ENCODE measurements at places on chromosomes 3 and 15.

DNA sequence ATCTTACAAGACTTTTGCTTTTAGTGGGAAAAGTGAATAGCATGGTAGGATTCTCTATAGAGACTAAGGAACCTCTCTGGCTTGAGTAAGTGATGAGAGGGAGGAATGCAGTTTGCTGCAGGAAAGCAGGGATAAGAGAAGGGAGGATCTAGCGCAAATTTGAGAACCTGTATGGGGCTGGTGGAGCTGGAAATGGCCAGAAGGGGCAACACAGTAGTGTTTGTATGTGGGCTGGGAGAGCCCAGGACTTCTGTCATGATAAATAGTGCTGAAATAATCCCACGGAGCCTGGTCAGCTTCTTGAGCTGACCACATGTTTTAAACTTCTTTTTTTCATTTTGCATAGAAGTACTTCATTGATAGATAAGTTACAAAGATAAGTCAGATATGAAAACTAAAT is 11.2 kb upstream of the SHC4 start:
- DNase-seq, result no peak

GRCh38 chr3:188185717-188186251 is 31.8 kb downstream of the LPP start:
- DNase-seq, result no peak

DNA sequence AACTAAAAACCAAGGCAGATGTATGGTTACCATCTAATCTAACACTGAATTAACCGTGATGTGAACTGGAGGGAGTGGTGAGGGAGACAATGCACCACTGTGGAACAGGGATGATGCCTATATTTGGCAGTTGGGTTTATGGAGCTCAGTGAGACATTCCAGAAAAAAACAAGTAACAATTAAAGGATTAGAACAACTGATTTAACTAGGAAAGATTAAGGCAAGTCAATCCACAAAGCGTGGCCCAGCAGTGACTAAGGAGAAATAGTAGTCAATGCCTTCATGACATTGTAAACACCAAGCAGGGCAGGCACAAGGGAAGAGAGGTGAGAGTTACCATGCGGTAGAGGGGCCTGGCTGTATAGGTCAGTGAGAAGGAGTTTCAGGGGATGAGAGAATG is 38.1 kb downstream of the CHAC1 start:
- DNase-seq, result peak; percentile 18

- no peak for DNase-seq
These were observed 59.0 kb upstream of the CTSH start for GRCh38 chr15:79003896-79004295.

GRCh38 chr3:113668015-113668414 is 28.4 kb downstream of the USF3 start:
- DNase-seq, result no peak

GRCh38 chr15:89401631-89402517 is 67.2 kb upstream of the POLG start:
- DNase-seq, result no peak

DNA sequence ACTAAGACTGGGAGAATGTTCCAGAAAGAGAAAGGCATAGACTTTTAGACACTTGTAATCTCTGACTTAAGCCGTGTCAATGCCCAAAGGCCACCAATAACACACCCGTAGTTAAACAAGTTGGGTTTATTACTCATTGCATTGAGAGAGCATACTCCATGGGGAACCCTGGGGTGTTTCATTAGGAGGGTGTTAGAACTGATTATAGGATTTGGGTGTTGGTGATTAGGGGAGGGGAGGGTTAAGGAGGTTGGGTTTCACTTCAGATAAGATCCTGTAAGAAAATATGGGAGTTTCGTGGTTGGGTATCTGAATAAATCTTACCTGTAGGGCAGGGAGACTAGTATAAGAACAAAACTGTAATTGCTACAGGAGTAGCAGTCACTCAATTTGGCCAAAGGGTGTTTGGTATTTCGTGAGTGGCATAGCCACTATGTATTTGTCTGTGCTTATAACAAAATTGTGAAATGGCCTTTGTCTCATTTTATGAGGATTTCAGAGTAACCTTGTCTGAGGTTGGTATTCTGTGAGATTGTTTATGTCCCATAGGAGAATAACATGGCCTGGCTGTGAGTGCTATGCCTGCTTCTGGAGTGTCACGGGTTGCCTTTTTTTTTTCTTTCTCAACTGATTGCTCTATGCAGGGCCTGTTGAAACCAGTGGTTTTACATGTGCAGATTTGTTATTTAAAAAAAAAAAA is 2.9 kb downstream of the HACD3 start:
- DNase-seq, result no peak

DNA sequence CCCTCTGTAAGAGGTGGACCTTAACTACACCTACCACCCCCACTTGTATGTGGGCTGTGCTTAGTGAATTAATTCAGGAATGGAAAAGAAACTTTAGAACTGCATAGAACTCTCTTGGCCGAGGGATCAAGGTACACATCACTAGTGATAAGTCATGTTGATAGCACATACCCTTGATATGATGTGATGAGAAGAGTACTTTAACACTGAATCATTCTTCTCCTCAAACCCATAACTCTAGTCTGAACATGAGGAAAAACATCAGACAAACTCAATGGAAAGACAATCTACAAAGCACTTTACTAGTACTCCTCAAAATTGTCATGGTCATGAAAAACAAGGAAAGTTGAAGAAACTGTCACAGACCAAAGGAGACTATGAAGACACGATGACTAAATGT is 87.6 kb downstream of the P2RY1 start:
- no peak for DNase-seq

- DNase-seq, result no peak
These were observed 52.6 kb upstream of the RASA2 start for GRCh38 chr3:141434255-141434654.

DNA sequence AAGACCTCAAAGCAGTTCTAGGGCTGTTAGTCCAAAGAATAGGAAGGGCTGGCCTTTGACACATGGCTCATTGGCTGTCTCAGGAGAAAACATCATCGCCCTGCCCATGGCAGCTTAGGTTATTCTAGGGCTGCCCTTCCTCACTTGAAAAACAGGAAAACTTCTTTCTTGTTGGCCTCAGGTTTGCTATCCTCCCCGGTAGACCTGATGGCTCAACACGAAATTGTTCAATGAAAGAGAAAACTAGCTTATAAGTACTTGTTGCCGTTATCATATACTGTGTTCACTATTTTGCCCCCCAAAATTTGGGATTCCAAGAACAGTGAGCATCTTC is 602 bp upstream of the SLTM start:
- no peak for DNase-seq

- no peak for DNase-seq
These were observed 149.5 kb downstream of the DNAJB8 start for GRCh38 chr3:128317101-128317697.

- DNase-seq, result no peak
These were observed 75.5 kb downstream of the RBPMS2 start for GRCh38 chr15:64699751-64700388.

DNA sequence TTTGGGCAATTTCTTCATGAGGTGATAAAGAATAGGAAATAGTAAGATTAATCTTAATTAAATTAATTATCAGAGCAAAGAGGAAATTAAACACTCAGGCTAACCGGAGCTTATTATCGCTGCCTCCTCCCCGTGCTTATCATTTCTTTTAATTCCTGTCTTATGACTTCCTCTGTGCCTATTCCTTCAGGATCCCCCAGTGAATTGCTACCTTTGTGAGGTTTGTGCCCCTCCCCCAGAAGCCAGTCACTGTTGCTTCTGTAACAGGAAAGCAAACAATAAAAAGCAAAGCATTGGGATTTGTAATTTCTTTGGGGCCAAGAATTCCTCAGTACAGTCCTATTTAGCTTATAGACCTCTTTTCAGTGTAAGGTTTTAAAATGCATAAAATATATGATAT is 164.5 kb downstream of the CADPS start:
- no peak for DNase-seq

- no peak for DNase-seq
These were observed 51.0 kb upstream of the STT3B start for GRCh38 chr3:31481697-31482096.

Measured in NCI-H1048 (cell line).